Uterus (tissue), 4 donors: ENCODE measurements at places on chromosomes 2 and 18. TPM values are rescaled to one million over a fixed set of nuclear protein-coding genes. Genes with fewer than 3 reads are reported as not detected.
A peak's percentile ranks its signal among the peaks of the same experiment; 100 is the strongest.

- H3K4me3 ChIP-seq, result no peak overlapping the region
- no peaks in the 10 kb centered on the region for H3K4me1 ChIP-seq
- no peak for DNase-seq
- no peaks in the 10 kb centered on the region for H3K36me3 ChIP-seq
- no peak overlapping the region for H3K27ac ChIP-seq
- no peaks in the 10 kb centered on the region for H3K27me3 ChIP-seq
Observed at GRCh38 chr2:156343940-156344301, 11.4 kb upstream of the NR4A2 start.

- H3K4me1 ChIP-seq, result no peaks in the 10 kb centered on the region
- no peak for DNase-seq
- H3K27ac ChIP-seq, result no peak overlapping the region
- no peaks in the 10 kb centered on the region for H3K36me3 ChIP-seq
- H3K27me3 ChIP-seq, result no peaks in the 10 kb centered on the region
Observed at GRCh38 chr18:78607221-78607620, 372.4 kb upstream of the SALL3 start.

GRCh38 chr2:126889496-126890135, 9.1 kb upstream of the TEX51 start:
- no peaks in the 10 kb centered on the region for H3K27me3 ChIP-seq
- H3K36me3 ChIP-seq, result no peaks in the 10 kb centered on the region
- no peak for DNase-seq
- H3K4me3 ChIP-seq, result no peak overlapping the region

GRCh38 chr2:26495705-26496297, 17.9 kb upstream of the OTOF start:
- H3K27ac ChIP-seq, result no peak overlapping the region
- H3K36me3 ChIP-seq, result no peaks in the 10 kb centered on the region
- no peak overlapping the region for H3K4me3 ChIP-seq
- H3K4me1 ChIP-seq, result no peaks in the 10 kb centered on the region
- H3K27me3 ChIP-seq, result no peaks in the 10 kb centered on the region

DNA sequence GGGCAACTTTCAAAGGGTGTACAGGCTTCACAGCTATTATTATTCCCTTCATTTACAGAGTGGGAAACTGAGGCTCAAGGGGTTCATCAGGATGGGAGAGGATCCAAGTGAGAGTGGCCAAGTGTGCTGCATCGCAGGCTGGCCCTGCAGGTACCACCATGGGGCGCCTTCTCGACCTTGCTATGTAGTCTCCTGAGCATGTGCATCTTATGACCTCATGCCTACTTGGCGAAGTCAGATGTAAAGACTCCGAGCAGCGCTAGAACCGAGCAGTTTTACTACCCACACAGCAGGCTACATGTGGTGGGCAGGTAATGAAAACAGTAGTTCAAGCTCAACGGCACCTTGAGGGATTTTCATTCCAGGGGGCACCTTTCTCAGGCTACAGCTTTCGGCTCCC, 42.0 kb downstream of the TFCP2L1 start:
- no peaks in the 10 kb centered on the region for H3K36me3 ChIP-seq
- H3K27me3 ChIP-seq, result no peaks in the 10 kb centered on the region
- DNase-seq, result no peak
- H3K4me3 ChIP-seq, result no peak overlapping the region
- no peak overlapping the region for H3K27ac ChIP-seq

DNA sequence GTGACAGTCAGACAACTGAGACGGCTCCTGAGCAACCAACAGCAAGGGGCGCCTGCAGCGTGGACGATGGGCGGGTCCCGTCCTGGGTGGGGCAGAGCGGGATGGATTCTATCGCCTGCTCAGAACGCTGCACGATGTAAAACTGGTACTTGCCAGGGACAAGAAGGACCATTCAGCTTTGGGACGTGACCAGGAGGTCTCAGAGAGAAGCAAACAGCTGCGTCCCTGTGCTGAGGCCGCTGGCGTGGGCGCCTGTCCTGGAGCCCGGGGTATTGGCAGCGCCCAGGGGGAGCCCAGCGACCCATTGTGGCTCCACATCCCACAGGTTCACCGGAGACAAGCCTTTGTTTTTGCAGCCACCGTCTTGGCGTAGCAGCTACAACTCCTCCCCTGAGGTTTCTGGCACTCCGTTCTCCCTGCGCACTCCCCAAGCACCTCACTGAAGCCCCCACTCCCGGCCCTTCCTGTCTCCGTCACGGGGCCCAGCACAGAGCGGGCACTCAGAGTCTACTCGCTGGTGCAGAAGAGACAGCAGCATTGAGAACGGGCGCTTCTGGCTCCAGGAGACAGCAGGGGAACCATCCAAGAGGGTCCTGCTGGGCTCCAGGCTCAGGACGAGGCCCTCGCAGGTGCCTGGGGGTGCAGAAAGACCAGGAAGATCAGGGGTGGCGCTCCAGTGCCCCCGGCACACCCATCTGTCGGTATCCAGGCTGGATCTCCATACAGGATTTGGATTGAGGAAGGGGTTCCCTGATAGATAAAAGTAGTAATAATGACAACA, 22.1 kb upstream of the KCNG2 start:
- no peaks in the 10 kb centered on the region for H3K4me1 ChIP-seq
- H3K27ac ChIP-seq, result no peak overlapping the region
- no peaks in the 10 kb centered on the region for H3K27me3 ChIP-seq
- no peak for DNase-seq
- H3K36me3 ChIP-seq, result no peaks in the 10 kb centered on the region

DNA sequence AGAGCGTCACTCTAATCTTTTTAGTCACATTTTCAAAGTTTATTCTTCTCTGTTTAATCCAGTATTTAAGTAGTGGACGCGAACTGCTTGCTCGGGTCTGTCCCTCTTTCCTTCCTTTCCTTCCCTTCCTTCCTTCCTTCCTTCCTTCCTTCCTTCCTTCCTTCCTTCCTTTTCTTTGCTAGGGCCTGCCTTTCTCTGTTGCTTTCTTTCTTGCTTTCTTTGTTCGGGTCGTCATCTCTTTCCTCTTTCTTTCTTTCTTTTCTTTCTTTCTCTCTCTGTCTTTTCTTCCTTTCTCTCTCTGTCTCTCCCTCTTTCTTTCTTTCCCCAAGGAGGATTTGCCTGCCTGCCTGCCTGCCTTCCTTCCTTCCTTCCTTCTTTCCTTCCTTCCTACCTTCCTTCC, 3.0 kb upstream of the ACKR3 start:
- peak overlapping the region; percentile 90 for H3K27ac ChIP-seq
- H3K36me3 ChIP-seq, result no peaks in the 10 kb centered on the region
- H3K4me3 ChIP-seq, result no peak overlapping the region
- no peaks in the 10 kb centered on the region for H3K4me1 ChIP-seq

GRCh38 chr2:232927032-232927792, 57.1 kb downstream of the SNORC start:
- DNase-seq, result no peak
- no peaks in the 10 kb centered on the region for H3K36me3 ChIP-seq
- H3K4me1 ChIP-seq, result no peaks in the 10 kb centered on the region
- peak overlapping the region; percentile 41 for H3K4me3 ChIP-seq
- H3K27ac ChIP-seq, result no peak overlapping the region

- no peak overlapping the region for H3K27ac ChIP-seq
- no peaks in the 10 kb centered on the region for H3K4me1 ChIP-seq
Observed at GRCh38 chr18:7579176-7579917, 12.2 kb downstream of the PTPRM start.

- H3K4me3 ChIP-seq, result no peak overlapping the region
- H3K4me1 ChIP-seq, result no peaks in the 10 kb centered on the region
- no peaks in the 10 kb centered on the region for H3K36me3 ChIP-seq
Observed at GRCh38 chr2:227477291-227477690, 5.3 kb downstream of the AGFG1 start.

GRCh38 chr2:67561457-67561965, 164.4 kb downstream of the ETAA1 start:
- peak overlapping the region; percentile 78 for H3K27ac ChIP-seq
- peak; percentile 54 for DNase-seq
- no peaks in the 10 kb centered on the region for H3K4me1 ChIP-seq
- no peaks in the 10 kb centered on the region for H3K27me3 ChIP-seq

DNA sequence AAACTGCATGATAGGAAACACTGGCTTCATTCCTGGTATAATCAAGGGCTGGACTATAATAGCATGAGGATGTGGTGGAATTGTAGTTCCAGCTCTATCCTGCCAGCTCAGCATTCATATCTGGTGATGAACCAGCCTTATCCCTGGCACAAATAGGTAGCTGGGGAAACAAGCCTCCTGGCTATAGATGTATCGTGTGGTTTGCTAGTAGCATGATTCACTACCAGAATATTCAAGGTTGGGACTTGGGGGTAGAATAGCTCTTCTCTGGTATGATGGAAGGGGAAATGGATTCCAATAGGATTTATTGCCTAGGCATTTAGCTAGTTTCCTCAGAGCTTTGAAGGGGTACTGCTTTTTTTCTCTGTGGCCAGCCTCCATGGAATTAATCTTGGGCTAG, 532.8 kb downstream of the FBXO15 start:
- no peaks in the 10 kb centered on the region for H3K27me3 ChIP-seq
- DNase-seq, result no peak
- no peaks in the 10 kb centered on the region for H3K4me1 ChIP-seq
- no peak overlapping the region for H3K4me3 ChIP-seq

DNA sequence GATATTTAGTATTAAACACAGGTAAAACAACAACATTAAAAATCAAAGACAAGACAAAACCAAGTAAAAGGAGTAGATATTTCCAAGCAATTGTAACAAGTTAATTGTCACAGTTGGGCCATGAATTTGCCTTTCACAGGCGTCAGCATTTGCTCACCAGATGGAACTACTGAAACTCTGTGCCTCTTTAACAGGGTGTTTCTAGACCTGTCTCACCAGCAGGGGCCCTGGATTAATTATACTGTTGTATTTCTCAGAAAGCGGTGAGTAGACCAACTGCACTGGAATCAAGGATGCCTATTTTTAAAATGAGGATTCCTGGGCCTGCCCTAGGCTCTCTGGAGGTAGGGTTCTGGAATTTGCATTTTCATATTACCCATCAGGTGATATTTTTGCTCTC, 92.6 kb downstream of the UPP2 start:
- H3K36me3 ChIP-seq, result no peaks in the 10 kb centered on the region
- H3K4me3 ChIP-seq, result no peak overlapping the region
- H3K27ac ChIP-seq, result no peak overlapping the region
- no peaks in the 10 kb centered on the region for H3K27me3 ChIP-seq
- DNase-seq, result no peak

DNA sequence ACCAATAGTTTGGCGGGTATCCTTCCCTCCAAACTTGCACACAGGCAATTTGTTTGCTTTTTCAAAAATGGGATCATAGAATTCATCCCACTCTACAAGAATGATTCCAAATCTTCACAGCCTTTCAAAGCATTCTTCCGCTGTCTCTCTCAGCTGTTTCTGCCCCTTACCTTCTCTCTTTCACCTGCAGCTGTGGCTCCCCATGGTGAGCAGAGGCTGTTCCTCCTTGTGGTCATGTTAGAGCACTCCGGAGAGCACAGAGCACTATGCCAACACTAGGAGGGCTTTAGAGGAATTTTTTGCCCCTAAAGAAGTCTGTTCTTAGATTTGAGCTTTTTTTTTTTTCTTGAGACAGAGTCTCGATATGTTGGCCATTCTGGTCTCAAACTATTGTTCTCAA, 30.4 kb downstream of the MTHFD2 start:
- no peak for DNase-seq
- H3K4me1 ChIP-seq, result no peaks in the 10 kb centered on the region
- no peak overlapping the region for H3K4me3 ChIP-seq
- no peaks in the 10 kb centered on the region for H3K27me3 ChIP-seq
- H3K36me3 ChIP-seq, result no peaks in the 10 kb centered on the region

DNA sequence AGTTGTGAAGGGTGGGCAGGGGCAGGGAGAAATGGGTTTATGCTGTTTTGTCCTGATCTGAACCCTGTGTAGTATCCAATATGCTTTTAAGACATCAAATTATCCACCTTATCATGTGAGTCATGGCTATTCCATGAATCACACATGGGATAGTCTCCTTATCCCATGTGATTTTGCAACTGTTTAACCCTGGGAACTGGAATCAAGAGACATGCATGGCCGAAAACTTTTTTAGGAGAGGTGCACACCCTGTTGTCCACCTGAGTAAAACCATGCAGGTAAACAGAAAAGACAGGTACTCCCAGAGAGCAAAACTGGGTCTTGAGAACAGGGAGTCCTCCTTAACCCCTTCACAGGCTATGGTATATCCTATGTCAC, 490.6 kb upstream of the HS6ST1 start:
- H3K4me1 ChIP-seq, result no peaks in the 10 kb centered on the region
- H3K36me3 ChIP-seq, result no peaks in the 10 kb centered on the region
- no peak overlapping the region for H3K4me3 ChIP-seq
- H3K27ac ChIP-seq, result no peak overlapping the region
- DNase-seq, result no peak

GRCh38 chr2:170484552-170484951, 230.6 kb upstream of the SP5 start:
- no peak overlapping the region for H3K27ac ChIP-seq
- no peaks in the 10 kb centered on the region for H3K27me3 ChIP-seq
- H3K4me1 ChIP-seq, result no peaks in the 10 kb centered on the region
- H3K4me3 ChIP-seq, result no peak overlapping the region

- DNase-seq, result no peak
- no peak overlapping the region for H3K4me3 ChIP-seq
- H3K4me1 ChIP-seq, result no peaks in the 10 kb centered on the region
- no peak overlapping the region for H3K27ac ChIP-seq
- H3K36me3 ChIP-seq, result no peaks in the 10 kb centered on the region
- H3K27me3 ChIP-seq, result no peaks in the 10 kb centered on the region
Observed at GRCh38 chr2:112793449-112793978, 9.2 kb upstream of the IL1A start.

GRCh38 chr2:120316528-120317179, 29.3 kb upstream of the INHBB start:
- no peak overlapping the region for H3K4me3 ChIP-seq
- no peak overlapping the region for H3K27ac ChIP-seq
- no peaks in the 10 kb centered on the region for H3K36me3 ChIP-seq
- no peak for DNase-seq

- H3K4me1 ChIP-seq, result no peaks in the 10 kb centered on the region
- no peaks in the 10 kb centered on the region for H3K36me3 ChIP-seq
- no peak overlapping the region for H3K4me3 ChIP-seq
- no peak overlapping the region for H3K27ac ChIP-seq
- DNase-seq, result no peak
Observed at GRCh38 chr2:130300258-130300969, 42.3 kb upstream of the IMP4 start.

- no peak for DNase-seq
- H3K4me3 ChIP-seq, result no peak overlapping the region
- no peaks in the 10 kb centered on the region for H3K4me1 ChIP-seq
- no peak overlapping the region for H3K27ac ChIP-seq
Observed at GRCh38 chr2:98419977-98420725, 24.5 kb upstream of the INPP4A start.

- no peak overlapping the region for H3K4me3 ChIP-seq
- no peak overlapping the region for H3K27ac ChIP-seq
- no peaks in the 10 kb centered on the region for H3K27me3 ChIP-seq
- H3K4me1 ChIP-seq, result no peaks in the 10 kb centered on the region
- H3K36me3 ChIP-seq, result no peaks in the 10 kb centered on the region
Observed at GRCh38 chr2:39356922-39357639, 80.0 kb downstream of the MAP4K3 start.

GALR1 gene
- total RNA-seq, result not detected

BIRC6 gene
- 97.4 TPM for total RNA-seq

CFC1 gene
- not detected for total RNA-seq

KCNF1 gene
- total RNA-seq, result not detected

UBE2F gene
- 88.9 TPM for total RNA-seq

GDF7 gene
- total RNA-seq, result 45.6 TPM

ERFE gene
- total RNA-seq, result not detected

PID1 gene
- total RNA-seq, result 35.3 TPM

CYP1B1 gene
- 118 TPM for total RNA-seq
